ENCODE measurements at places on chromosomes 3 and 15. TPM values are rescaled to one million over a fixed set of nuclear protein-coding genes. Genes with fewer than 3 reads are reported as not detected.

- no peak for DNase-seq
These were observed 20.2 kb upstream of the GCNT3 start for GRCh38 chr15:59591356-59591755.

- no peak for DNase-seq
These were observed 726.4 kb upstream of the SGO1 start for GRCh38 chr3:20912406-20912805.

DNA sequence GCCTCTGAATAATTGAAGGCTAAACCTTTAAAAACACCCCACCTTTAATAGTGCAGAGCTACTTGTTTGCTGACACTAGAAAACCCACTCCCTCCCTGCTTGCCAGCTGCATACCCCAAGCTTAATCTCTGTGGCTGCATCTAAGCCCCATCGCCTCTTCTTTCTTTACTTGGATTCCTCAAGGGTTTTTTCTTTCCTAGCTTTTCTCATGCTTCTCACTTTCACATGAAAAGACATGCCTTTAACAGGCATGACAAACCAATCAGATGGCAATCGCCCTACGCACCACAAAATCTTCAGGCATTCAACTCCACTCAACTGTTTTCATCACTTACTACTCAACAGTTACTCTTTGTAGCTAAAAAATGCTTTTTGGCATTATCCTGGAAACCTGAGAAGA is 77.5 kb downstream of the PLD1 start:
- no peak for DNase-seq

RARRES1 gene
- 0.21 TPM for total RNA-seq

DNA sequence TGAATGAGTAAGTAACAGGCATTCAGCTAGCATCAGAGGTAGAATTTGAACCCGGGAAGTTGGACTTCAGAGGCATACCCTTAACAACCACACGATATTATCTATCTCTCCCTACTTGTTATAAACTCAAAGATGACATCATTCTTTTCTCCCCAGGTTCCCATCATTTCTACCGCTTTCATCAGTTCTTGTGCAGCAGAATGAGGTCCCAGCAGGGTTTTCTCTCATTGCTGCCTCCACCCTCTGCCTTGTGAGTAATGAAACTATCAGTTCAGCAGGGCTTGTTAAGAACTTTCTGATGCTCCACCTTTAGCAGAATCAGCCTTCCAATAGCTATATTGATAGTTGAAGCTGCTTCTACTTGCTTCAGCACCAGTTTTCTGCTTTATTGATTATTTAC is 487.5 kb upstream of the KCNMB2 start:
- no peak for DNase-seq

- DNase-seq, result no peak
These were observed 62.4 kb downstream of the IFT57 start for GRCh38 chr3:108159865-108160264.

- no peak for DNase-seq
These were observed 14.9 kb downstream of the LEKR1 start for GRCh38 chr3:156840826-156841689.

DNA sequence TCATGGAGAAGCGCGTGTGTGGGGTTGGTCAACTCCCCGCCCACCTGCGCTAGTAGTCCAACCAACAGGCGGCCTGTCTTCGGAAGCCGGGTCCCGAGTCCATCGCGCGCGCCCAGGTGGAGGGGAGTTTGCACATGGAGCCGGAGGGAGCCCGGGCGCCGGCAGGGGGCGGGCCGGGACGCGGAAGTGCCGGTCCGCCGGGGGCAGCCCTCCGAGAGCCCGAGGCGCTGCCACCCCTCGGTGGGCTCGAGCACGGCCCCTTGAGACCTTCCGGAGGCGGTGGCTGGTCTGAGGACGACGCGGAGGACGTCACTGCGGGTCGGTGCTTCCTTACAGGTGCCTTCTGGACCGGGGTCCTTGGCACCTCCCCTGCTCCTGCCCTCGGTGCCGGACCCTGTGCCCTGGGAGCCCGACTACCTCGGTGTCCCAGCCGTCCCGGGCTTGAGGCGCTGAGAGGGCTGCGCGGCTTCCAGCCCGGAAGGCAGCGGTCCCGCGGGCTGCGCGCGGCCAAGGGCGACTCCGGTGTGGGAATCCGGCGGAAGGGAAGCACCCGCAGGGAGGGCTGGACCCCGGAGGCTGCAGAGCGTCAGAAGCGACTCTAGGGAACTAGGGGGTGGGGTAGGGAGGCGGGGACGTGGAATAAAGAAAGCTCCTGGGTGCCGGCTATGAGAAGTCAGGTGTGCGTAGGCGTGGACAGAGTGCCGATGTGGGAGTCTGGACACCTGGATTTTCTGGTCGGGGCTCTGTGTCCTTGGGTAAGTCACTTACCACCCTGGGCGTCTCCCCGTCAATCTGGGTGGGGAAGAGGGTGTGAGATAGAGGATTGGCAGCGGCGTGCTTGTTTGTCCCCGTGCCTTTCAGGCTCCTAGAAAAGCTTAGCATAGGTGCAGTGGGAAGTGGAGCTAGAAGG is 212.3 kb downstream of the FGF12 start:
- DNase-seq, result no peak

GRCh38 chr3:12810961-12811360 is 14.5 kb downstream of the CAND2 start:
- no peak for DNase-seq

DNA sequence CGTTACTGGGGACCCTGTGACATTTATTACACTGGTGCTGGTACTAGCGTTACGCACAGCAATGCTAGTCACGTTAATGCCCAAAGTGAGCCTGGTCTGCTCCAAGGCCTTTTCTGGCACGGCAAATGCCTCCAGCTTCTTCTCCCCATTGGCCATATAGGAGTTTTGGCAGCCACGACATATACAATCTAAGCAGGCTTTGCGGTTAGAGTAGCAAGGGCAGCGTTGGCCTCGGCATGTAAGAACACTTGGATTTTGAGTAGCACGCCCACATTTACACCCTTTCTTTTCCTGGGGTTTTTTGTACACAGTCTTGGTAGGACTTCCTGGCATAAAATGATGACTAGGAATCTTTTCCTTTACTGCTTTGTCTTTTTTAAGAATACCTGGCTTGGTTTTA is 44.9 kb downstream of the MSL2 start:
- DNase-seq, result no peak

IGSF11 gene
- not detected for total RNA-seq

PLSCR2 gene
- not detected for total RNA-seq

CHD2 gene
- total RNA-seq, result 105 TPM

GOLGA6A gene
- not detected for total RNA-seq

GRCh38 chr15:50675535-50676144 is 11.0 kb downstream of the TRPM7 start:
- no peak for DNase-seq

- no peak for DNase-seq
These were observed 407.1 kb downstream of the LSAMP start for GRCh38 chr3:116037954-116038911.

DNA sequence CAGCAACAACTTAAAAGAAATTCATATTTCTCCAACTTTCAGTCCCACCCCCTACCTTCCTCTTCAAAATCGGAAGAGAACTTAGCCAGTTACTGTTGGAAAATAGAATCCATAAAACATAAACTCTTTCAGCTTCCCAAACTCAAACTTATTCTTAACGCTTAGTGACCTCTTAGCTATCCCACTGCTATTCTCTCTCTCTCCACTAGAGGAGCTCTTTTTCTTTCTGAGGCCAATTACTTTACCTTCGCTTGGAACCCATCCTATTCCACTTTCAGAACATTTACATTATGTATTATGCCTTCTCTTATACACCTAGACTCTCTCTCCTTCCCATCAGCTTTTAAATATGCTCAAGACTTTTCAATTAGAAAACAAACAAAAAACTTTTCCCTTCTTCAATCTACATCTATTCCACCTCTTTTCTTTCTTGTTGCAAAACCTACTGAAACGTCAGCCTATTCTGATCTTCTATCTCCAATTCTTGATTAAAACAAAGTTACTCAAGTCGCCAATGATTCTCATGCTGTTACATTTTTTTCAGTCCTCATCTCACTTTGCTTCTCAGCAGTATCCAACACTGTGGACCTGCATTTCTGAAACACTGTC is 13.4 kb upstream of the GHSR start:
- DNase-seq, result no peak

GRCh38 chr15:34275154-34275553 is 50.3 kb downstream of the EMC4 start:
- no peak for DNase-seq

GRCh38 chr3:138036572-138036971 is 26.6 kb downstream of the CLDN18 start:
- DNase-seq, result no peak

POPDC2 gene
- 0.94 TPM for total RNA-seq

- DNase-seq, result no peak
These were observed 177.0 kb downstream of the ERC2 start for GRCh38 chr3:56291244-56291680.

DNA sequence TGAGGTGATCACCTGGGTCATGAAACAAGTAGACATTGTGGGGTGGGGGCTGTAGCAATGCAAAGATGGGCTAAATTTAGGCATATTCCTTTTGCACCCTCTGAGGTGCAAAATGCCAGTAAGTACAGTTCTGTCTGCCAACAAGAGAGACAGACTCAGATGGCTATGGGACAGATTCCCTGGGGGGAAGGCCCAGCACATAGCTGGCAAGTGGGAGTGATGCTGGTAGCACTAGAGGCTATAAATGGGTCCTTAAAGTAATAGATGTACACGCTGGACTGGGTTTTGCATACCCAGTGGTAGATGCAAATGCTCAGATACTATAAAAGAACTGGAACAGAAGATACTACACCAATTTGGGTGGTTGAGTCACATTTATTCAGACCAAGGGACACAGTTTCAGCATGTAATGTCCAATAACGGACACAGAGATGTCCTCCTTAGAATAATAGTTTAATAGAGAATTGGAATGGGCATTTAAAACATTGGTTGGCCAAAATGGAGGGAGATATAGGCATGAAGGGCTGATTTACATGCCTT is 67.4 kb upstream of the RNU6-1 start:
- no peak for DNase-seq

DNA sequence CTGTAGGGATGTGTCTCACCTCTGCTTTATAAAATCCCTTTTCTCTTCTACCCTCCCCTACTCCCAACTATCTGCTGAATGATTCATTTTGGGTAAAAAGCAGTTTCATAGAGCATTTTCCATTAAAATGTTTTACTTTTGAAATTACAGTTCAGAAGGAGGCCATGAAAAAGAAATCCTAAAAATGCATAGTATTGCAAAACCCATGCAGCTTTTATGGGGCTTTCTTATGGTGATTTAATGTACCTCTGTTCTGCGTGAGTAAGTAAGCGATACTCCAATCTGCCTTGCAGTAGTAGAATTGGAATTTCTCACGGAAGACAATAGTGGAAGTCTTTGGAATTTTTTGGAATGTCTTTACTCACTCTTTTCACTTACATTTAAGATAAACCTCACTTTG is 111.9 kb downstream of the ARPP21 start:
- DNase-seq, result no peak

GRCh38 chr3:17656264-17656663 is 86.2 kb downstream of the TBC1D5 start:
- DNase-seq, result no peak

GRCh38 chr15:60371175-60372051 is 26.4 kb downstream of the ANXA2 start:
- DNase-seq, result no peak

DNA sequence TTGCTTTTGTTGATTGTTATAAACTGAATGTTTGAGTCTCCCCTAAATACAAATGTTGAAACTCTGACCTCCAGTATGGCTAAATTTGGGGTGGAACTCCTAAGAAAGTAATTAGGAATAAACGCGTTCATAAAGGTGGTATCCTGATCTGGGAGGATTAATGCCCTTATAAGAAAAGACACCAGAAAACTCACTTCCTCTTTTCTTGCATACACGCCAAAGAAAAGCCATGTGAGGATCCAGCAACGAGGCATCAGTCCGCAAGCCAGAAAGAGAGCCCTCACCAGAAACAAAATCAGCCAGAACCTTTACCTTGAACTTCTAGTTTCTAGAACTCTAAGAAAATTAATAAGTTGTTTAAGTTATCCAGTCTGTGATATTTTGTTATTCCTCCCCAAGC is 37.4 kb upstream of the AZI2 start:
- no peak for DNase-seq

GRCh38 chr3:177079684-177080083 is 117.6 kb downstream of the TBL1XR1 start:
- DNase-seq, result no peak

DNA sequence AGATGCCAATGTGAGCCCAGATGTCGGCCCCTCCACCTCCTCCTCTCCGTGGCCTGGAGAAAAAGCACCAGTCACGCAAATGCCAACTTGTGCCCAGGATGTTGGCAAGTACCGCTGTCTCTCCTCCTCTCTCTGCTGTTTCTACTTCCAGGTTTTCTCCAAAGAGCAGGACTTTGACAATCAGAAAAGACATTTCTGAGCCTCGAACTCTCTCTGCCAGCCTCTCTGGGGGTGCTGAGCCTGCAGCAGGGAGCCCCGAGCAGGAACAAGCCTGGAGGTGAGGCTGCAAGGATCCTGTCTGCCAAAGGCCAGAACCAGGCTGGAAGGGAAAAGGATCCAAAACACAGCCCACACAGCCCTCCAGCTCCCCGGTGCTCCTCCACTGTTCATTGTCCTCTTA is 89.7 kb downstream of the SEC22A start:
- no peak for DNase-seq

GRCh38 chr15:39360452-39360851 is 220.4 kb upstream of the THBS1 start:
- DNase-seq, result no peak

RBMS3 gene
- 5.3 TPM for total RNA-seq

DHX30 gene
- total RNA-seq, result 123 TPM

GRCh38 chr3:29761517-29761916 is 480.6 kb downstream of the RBMS3 start:
- DNase-seq, result no peak

DNA sequence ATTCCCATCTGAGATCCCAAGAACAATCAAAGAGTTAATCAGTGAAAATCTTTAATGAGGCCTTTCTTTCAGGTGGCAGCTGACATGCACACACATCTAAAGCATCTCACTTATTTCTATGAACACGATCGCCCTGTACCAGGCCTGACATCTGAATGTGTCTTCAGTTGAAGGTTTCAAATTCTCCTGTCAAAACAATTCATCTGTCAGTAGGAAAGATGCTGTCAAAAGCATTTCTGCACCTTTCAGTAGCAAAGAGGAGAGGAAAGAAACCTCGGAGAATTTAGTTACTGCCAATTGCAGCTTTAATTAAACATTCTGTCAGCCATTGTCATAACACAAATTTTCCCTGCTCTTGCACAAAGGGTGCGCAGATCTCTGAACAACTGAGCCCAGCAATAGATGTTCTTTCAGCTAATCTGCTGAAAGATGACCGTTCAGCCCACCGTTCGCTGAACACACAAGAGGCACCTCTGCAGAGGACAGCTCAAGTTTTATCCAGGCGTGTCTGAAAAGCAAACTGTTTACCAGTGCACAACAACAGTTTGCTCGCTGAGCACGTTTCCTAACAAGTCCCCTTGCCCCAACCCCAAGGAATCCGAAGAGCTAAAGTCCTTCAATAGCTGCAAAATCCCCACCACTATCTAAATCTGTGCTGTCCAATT is 34.1 kb downstream of the LRIG1 start:
- DNase-seq, result no peak

TMEM158 gene
- 1.9 TPM for total RNA-seq

DNA sequence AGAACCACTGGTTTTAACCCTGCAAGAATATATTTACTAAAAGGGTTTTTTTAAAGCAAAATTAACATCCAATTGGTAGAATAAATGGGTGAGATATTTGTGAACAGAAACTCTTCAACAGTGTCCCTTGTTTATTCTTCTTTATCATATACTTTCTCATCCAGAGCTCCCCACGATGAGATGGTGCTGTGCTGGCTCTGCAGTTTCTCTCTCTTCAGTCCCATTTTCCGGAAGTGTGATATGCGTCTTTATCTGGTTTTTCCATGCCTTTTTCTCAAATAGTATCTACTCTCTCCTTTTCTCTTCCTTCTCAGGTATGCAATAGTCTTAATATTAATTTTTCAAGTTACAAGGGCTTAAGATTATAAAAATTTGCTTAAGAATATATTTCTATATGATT is 1.5 kb downstream of the EAF2 start:
- no peak for DNase-seq
